ENCODE measurements at places on chromosomes 2 and 18.

DNA sequence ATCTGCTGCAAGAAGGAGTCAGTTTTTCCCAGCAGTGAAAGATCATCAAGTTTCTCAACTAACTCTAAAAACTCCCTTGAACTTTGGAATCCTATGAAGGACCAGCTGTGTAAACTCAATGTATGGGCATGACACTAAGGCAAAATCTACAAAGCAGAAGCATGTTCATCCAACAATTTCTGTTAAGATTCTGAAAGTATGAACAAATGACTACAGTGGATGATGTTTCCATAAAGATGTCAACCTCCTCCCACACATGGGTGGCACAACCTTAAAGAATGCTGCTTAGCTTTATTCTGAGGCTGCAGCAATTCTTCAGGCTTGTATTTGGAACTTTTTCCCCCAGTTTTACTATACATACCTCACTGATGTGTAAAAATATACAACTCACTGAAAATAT lies 47.2 kb downstream of the WDR33 start:
- DNase-seq = no peak

- DNase-seq = no peak
These were observed 37.3 kb downstream of the RHBDD1 start for GRCh38 chr2:226873051-226873620.

DNA sequence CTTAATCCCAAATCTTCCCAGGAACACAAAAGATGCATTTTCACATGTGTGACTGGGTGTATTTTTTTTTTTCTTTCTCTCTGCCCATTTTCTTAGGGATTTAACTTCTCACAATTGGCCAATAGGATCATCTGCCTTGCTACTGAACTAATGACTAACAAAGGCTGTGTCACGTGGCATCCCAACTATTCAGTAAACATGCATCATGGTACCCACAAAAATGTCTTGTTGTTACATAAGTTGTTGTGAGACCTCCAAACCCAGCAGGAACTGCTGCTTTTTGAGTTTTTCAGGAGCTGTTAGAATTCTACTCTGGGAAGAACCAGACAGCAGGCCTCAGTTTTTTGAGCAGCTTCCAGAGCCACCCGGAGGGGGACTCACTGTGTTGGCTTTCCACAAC lies 31.9 kb downstream of the GAD1 start:
- no peak for DNase-seq

DNA sequence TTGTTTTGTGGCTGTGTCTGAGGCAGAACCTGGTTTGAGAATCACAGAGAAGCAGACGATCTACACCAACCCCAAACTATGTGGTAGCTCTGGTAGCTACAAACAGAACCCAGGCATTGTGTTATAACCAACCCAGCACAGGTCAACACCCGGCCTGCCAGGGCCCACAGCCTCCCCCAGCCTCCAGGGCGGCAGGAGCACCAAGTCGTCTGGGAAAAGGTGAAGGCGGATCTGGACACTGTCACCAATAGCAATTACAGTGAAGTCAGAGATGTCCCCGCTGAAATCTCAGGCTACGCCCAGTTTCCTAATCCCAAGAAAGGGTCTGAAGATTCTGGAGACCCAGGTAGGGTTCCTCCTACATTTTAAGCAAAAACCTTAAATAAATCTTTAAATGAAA lies 3.6 kb downstream of the HJURP start:
- DNase-seq = no peak

DNA sequence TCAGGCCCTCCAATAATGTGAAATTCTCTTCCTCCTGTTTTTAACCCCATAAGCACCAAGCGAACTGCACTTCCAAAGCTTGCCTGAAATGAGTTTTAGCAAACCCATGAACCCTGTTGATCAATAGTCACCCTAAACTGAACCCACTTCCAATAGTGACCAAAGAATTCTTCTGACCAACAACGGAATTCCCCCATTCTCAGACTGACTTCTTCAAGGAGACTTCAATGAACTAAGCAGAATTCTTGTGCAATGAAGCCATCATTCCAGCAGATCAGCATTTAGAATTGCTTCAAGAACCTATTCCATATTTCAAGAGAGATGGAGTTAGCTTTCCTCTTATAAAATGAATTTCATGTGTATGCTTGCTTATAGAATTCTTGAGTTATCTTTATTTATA lies 176.9 kb upstream of the FN1 start:
- no peak for DNase-seq

DNA sequence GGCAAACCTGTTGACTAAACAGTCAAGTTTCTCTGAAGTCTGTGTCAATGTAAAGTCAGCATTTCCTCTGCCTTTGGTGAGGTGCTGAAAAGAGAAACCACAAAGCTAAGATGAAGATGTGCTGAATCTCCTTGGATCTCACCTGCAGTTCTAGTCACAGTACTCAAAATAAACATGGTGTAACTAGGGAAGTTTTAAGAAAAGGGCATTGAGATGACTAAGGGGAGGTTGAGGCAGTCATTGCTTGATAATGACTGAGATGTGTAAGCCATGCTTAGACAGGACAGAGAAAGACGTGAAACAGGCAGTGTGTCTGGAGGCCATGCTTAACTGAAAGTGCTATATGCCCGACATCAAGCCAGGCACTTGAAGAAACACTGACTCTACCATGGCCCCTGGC lies 1010.0 kb upstream of the CELF4 start:
- DNase-seq = no peak

GRCh38 chr2:64251497-64252250 lies 107.5 kb upstream of the PELI1 start:
- no peak for DNase-seq

DNA sequence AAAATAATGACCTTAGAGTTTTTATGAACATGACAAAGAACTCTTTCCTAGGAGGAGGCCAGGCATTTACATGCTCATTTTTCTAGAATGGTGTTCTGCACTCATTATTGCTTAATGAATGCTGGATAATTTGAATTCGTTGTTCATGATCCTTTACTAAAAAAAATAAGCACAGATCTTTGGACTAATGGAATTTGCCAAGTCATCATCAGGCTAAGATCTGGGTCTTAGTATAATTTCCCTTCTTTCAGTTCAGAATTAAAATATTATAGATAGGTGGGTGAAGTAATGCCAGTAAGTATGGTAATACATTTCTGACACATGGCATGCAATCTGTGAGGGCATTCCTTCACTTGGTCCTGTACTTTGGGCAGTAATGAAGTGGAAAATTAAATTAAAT lies 143.8 kb upstream of the AQP4 start:
- no peak for DNase-seq

GRCh38 chr2:201827621-201828020 lies 21.3 kb downstream of the CDK15 start:
- DNase-seq = no peak

GRCh38 chr2:235856151-235856854 lies 311.9 kb downstream of the GBX2 start:
- DNase-seq = no peak

DNA sequence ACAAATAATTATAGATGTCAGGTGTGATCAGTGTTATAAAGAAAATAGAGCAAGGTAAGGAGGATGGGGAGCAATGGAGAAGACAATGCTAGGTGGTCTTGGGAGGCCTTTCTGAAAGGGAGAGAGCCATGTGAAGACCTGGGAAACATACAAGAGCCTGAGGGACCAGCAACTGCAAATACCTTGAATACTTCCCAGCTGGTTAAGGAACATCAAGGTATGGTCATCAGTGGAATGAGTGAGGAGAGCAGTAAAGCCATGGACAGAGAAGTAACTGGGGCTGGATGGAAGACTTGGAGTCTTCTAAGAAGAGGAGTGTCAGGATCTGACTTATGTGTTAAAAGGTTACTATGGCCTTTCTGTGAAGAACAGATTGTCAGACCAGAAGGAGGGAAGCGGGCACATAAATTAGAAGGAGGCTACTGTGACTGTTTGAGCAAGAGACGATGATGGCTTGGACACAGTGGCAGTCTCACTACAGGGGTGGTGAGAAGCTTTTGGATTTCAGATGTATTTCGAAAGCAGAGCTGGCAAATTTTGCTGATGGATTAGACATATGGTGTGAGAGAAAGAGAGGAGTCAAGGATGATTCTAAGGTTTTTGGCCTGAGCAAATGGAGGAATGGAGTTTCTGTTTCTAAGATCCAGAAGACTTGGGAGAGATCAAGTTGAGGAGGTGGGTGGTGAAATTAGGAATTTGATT lies 22.8 kb upstream of the EXOC6B start:
- DNase-seq = no peak

DNA sequence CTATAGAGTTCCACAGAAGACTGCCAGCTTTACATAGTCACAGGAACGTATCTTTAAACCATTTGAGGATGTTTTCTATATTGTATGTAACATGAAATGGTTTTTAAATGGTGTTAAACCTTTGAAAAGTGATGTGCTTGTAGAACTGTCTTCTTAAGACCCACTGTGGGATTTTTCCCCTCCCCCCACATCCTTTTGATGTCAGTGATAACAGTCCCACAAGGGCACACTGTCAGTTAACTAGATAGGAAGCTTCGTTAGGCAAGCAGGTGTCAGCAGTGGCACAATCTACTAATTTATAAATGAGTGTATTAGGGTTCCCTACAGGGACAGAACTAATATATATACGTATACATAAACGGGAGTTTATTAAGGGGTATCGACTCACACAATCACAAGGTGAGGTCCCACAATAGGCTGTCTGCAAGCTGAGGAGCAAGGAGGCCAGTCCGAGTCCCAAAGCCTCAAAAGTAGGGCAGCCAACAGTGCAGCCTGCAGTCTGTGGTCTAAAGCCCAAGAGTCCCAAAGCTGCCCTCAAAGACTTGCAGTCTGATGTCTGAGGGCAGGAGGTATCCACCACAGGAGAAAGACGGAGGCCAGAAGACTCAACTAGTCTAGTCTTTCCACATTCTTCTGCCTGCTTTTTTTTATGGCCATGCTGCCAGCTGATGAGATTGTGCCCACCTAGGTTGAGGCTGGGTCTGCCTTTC lies 23.8 kb upstream of the HNRNPLL start:
- no peak for DNase-seq

DNA sequence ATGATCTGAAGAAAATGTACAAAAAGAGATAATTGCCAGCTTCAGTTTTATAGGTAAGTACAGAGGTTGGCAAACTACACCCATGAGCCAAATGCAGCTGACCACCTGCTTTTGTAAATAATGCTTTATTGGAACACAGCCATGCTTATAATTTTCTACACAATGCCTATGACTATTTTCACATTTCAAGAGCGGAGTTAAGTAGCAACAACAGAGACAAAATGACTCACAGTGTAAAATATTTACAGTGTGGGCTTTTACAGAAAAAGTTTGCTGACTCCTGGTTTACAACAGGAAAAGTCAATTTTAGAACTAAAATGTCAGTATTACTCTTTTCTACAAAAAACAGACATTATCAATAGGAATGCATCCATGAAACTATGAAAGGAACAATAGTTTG lies 26.0 kb downstream of the CWC22 start:
- DNase-seq = no peak

DNA sequence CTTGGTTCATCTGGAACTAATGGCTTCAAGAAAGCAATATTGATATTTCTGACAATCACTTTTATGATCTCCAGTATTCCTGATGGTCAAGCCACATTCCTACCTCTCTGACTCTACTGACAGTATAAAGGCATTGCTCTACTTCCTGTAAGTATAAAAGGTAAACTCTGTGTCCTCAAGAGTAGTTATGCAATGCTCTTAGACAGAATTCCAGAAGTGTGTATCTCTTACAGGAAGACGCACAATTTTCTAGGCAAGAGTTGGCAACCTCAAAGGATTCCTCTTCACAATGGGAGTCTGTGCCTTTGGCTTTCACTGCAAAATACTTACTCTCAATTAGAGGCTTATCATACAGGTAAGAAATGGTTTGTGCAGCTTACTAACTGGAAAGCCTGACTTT lies 100.1 kb downstream of the THADA start:
- DNase-seq = no peak

GRCh38 chr2:181916726-181917718 lies 25.5 kb downstream of the ITPRID2 start:
- no peak for DNase-seq

- DNase-seq = no peak
These were observed 614.2 kb upstream of the REG3G start for GRCh38 chr2:78411303-78411702.

GRCh38 chr2:182358601-182359000 lies 68.2 kb downstream of the PDE1A start:
- no peak for DNase-seq

GRCh38 chr18:6917072-6917471 lies 187.6 kb downstream of the ARHGAP28 start:
- no peak for DNase-seq

DNA sequence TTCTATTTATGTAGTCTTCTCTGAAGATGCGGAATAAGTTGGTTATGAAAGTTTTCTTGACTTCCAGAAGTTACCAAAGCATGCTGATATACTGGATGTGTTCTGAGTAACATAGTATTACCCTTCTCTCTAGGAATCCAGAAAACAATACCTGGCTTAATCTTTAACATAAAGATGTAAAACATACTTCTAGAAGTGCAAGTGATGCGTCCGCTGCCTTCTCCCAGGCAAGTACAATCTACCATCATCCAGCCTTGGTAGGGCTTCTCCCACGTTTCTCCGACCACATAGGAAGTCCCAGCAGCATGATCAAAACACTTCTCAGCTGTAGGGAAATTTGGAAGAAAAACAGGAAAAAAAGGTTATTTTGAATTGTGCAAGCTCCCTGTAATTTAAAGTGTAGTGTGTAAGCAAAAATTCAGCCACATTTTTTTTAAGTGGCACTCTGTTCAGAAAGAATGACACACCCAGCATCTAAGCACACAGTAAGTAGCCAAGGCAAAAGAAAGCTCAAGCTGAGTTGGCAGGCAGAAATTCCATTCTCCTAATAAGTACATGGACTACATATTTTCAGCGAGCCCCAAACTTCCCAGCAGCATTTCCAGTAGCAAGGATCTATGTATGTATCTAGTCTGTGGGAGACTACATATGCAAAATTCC lies 5.2 kb downstream of the FN1 start:
- DNase-seq = no peak

DNA sequence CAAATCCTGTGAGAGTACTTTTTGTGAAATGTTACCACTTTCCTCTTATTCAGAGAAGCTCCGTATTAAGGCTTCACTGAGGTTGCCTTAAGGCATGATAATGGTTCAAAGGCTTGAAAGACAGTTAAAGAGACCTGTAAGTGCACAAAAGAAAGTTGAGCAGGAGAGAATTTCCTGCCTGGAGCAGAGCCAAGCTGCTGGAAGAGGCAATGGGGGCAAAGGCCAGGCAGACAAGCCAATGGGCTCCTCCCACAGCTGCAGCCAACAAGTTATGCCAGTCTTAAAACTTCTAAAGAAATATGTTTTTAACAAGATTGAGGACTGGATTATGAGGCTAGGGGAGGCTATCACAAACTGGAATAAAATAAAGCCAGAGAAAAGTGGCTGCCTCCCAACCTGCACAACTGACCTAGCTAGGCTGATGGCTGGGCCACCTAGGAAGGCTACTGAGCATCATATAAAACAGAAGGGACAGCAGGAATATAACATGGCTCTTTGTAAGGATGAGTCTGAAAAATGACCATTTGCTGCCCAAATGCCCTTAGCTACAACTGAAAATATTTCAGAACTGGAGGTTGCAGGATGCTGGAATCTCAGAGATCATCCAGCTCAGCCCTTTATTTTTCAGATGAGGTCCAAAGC lies 2.1 kb downstream of the IL1B start:
- no peak for DNase-seq
